Tracheal epithelial cell (primary cell): ENCODE measurements at places on chromosomes 11 and 22. TPM values are rescaled to one million over a fixed set of nuclear protein-coding genes. Genes with fewer than 3 reads are reported as not detected.

Gene DEFB131B
- total RNA-seq, result not detected in 2 replicates

Gene C22orf42
- not detected in 2 replicates for total RNA-seq

Gene PISD
- 22.6 and 54.9 TPM in 2 replicates for total RNA-seq

Gene OR51B5
- total RNA-seq, result not detected in 2 replicates

Gene OR52E8
- not detected in 2 replicates for total RNA-seq

Gene MMP27
- not detected in 2 replicates for total RNA-seq

Gene SCN2B
- total RNA-seq, result 0.21 and 0.24 TPM in 2 replicates

Gene FAM83F
- total RNA-seq, result 18.1 and 31.8 TPM in 2 replicates

Gene CYTH4
- total RNA-seq, result 1.5 TPM in 1 of 2 replicates, not detected in the other

Gene PAX6
- 0.96 TPM in 1 of 2 replicates, not detected in the other for total RNA-seq

Gene KRTAP5-1
- total RNA-seq, result not detected in 2 replicates

Gene CCDC87
- total RNA-seq, result 0.48 TPM in 1 of 2 replicates, not detected in the other

Gene DRG1
- total RNA-seq, result 63.5 and 74.2 TPM in 2 replicates
